ENCODE measurements at places on chromosomes 2 and 18.

GRCh38 chr2:148524519-148524919, 120.0 kb upstream of the EPC2 start:
- DNase-seq = no peak
- H3K4me3 ChIP-seq = no peak overlapping the region
- H3K27me3 ChIP-seq = no peaks in the 10 kb centered on the region
- no peaks in the 10 kb centered on the region for H3K36me3 ChIP-seq
- no peaks in the 10 kb centered on the region for H3K4me1 ChIP-seq

DNA sequence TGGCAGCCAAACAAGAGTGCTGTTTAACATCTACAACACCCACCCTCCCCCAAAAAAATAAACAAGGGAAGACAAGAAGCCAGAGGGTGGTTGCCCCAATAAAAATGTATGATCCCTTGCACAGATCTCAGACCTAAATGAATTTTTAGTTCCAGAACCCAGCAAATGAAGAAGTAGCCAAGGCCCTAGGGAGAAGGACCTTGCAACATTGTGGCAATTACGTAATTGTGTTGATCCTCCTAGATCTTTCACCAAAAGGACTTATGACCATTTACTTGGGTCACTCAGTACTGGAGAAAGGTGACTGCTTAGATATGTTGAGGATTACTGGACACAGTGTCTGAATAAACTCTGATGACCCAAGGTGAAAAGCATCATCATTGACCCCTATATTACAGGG, 1393.8 kb downstream of the LRP1B start:
- no peaks in the 10 kb centered on the region for H3K27me3 ChIP-seq
- DNase-seq = no peak
- no peaks in the 10 kb centered on the region for H3K36me3 ChIP-seq
- no peak overlapping the region for H3K27ac ChIP-seq
- no peak overlapping the region for H3K4me3 ChIP-seq

GRCh38 chr18:59359576-59359952, 499 bp upstream of the LMAN1 start:
- H3K4me1 ChIP-seq = no peaks in the 10 kb centered on the region
- no peak for DNase-seq
- H3K27me3 ChIP-seq = no peaks in the 10 kb centered on the region

- no peak overlapping the region for H3K27ac ChIP-seq
- no peak overlapping the region for H3K4me3 ChIP-seq
- H3K36me3 ChIP-seq = no peaks in the 10 kb centered on the region
Measured at GRCh38 chr2:223846515-223846914, 9.1 kb upstream of the AP1S3 start.

DNA sequence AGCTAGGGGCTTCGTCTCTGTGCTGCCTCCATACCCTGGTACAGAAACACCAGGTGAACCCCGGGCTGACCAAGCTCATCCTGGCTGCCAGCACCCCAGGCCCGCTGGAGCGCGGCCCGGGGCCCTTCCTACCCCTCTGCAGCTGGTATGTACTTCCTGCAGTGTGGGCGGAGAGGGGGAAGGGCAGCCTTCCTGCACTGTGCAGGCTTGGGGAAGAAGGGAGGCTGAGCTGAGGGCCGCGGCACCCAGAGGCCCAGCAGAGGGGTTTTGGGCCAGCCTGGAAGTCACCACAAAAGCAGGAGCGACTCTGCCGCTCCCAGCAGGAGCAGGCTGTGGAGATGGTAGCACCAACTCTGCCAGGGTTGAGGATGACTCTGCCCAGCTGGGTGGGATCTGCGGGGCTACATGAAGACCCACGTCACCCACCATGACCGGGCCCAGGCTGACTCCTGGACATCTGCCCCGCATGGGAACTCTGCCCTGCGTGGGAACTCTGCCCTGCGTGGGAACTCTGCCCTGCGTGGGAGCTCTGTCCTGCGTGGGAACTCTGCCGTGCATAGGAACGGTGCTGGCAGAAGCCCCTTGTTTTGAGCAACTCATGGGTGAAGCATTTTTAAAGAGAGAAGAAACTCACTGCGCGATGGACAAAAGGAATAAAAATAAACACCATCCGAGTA, 273.3 kb downstream of the NDUFA10 start:
- H3K27me3 ChIP-seq = no peaks in the 10 kb centered on the region
- peak; percentile 44 for DNase-seq
- no peaks in the 10 kb centered on the region for H3K36me3 ChIP-seq
- no peaks in the 10 kb centered on the region for H3K4me1 ChIP-seq

DNA sequence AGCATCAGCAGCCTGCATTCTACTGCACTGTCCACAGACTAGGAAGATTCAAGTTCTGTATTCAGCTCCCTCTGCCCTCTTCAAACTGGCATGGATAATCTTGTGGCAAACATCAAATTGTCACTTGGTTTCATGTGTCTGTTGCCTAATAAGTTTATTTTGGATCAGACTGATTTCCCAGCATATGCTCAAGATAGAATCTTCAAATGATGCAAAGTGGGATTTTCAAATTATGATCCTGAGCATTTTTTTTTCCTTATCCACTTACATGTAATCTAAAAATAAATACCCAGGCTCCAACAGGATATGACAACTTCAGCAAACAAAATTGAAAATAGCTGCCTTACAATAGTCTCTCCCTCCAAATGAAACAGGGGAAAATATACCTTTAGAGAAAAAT, 160.9 kb upstream of the VRK2 start:
- no peaks in the 10 kb centered on the region for H3K27me3 ChIP-seq
- no peak overlapping the region for H3K4me3 ChIP-seq
- no peaks in the 10 kb centered on the region for H3K4me1 ChIP-seq
- no peak for DNase-seq
- H3K27ac ChIP-seq = no peak overlapping the region

- no peak overlapping the region for H3K27ac ChIP-seq
- no peaks in the 10 kb centered on the region for H3K27me3 ChIP-seq
- H3K36me3 ChIP-seq = no peaks in the 10 kb centered on the region
- no peak for DNase-seq
Measured at GRCh38 chr18:79552140-79552631, 127.4 kb upstream of the CTDP1 start.

DNA sequence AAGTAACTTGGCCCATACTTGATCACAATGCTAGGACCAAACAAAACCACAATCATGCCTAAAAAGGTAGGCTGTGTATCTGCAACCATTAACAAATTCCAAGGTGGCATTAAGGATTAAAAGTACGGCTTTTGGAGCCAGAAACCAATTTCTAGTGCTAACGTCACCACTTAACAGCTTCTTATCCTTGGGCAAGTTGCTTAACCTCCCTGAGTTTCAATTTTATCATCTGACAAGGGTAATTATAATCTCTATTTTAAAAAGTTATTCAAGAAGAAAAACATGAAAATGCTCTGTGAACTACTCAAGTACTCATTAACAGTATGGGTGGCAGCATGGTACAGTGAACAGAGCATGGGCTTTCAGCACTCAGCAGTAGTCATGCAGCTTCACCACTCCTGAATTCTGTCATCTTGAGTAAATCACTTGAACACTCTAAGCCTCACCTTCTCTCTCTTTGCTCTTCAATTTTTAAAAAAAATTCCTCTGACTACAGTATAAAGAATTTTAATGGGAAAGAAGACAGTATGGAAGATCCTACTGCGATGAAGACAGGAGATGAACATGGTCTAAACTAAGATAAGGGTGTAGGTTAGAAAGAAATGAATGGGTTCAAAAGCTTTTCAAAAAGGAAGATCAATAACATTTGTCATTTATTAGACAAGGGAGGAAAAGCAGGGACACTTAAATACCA, 69.2 kb downstream of the SS18 start:
- no peak overlapping the region for H3K4me3 ChIP-seq
- H3K36me3 ChIP-seq = peaks cover 2% of the 10 kb centered on the region
- DNase-seq = no peak
- H3K4me1 ChIP-seq = no peaks in the 10 kb centered on the region

DNA sequence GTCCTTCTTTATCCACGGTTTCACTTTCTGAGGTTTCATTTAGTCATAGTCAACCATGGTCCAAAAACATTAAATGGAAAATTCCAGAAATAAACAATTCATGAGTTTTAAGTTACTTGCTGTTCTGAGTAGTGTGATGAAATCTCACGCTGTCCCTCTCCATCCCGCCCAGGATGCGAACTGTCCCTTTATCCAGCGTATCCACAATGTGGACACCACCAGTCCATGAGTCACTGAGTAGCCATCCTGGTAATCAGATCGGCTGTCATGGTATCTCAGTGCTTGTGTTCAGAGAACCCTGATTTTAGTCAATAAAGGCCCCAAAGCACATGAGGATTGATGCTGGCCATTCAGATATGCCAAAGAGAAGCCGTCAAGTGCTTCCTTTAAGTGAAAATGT, 3.7 kb downstream of the SP140L start:
- no peaks in the 10 kb centered on the region for H3K4me1 ChIP-seq
- H3K27me3 ChIP-seq = no peaks in the 10 kb centered on the region
- DNase-seq = no peak
- no peak overlapping the region for H3K27ac ChIP-seq

DNA sequence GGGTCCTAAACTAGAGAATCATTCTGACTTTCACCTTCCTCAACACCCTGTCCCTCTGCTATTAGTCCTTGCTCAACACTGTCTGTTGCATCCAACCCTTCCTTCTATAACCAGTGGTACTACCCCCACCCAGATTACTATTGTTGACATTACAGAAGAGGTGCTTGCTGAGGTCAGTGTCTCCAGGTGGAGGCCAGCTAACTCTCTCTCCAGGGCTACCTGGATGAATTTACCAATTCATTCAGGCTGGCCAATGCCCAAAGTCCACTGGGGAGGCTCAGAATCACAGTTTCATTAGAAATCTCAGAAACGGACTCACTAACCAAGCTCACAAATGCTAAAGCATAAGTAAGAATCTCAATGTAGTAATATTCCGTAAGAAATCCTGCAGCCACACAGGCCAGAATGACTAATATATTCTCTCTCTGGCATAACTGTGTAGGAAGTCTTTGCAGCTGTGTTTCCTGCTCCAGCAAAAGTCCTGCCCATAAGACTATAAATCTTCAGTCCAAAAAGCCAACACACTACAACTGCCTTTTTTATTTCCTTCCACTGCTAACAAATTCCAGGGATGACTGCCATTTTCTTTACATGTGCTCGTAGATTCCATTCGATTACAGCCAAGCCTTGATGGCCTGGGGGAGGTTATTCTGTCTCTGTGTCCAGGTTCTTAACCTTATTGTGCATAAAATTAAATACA, 10.0 kb upstream of the TTR start:
- no peaks in the 10 kb centered on the region for H3K4me1 ChIP-seq
- no peaks in the 10 kb centered on the region for H3K36me3 ChIP-seq
- no peaks in the 10 kb centered on the region for H3K27me3 ChIP-seq
- H3K4me3 ChIP-seq = no peak overlapping the region
- no peak overlapping the region for H3K27ac ChIP-seq

DNA sequence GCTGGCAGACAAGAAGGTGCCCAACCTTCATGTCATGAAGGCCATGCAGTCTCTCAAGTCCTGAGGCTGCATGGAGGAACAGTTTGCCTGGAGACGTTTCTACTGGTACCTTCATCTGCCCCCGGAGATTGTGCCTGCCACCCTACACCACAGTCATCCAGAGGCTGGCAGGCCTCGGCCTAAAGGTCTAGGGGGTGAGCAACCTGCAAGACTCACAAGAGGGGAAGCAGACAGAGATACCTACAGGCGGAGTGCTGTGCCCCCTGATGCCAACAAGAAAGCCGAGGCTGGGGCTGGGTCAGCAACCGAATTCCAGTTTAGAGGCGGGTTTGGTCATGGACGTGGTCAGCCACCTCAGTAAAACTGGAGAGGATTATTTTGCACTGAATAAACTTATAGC, 12.0 kb upstream of the SERTAD2 start:
- H3K4me3 ChIP-seq = no peak overlapping the region
- no peak for DNase-seq
- no peak overlapping the region for H3K27ac ChIP-seq
- no peaks in the 10 kb centered on the region for H3K27me3 ChIP-seq
- no peaks in the 10 kb centered on the region for H3K36me3 ChIP-seq
- no peaks in the 10 kb centered on the region for H3K4me1 ChIP-seq

DNA sequence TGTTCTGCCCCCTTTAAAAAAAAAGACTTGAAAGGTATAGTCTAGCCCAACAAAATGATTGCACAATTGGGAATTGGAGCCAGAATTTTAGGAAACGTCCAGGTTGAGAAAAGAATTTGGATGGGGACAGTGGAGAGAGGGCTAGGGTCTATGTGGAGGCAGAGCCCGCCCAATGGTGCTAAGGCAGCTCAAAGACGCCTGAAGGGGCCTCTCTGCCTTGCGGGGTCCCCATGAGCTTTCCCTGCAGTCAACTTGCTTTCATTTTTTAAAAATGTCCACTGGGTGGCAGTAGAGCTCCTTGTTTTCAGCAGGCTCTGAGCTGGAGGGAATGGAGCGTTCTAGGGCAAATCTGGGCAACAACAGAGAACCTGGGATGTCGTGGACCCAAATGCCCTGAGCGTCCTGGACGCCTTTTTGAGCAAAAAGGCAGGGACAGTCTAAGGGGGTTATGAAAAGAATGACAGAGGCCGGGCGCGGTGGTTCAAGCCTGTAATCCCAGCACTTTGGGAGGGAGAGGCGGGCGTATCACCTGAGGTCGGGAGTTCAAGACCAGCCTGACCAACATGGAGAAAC, 40.2 kb upstream of the ITM2C start:
- no peaks in the 10 kb centered on the region for H3K36me3 ChIP-seq
- H3K27me3 ChIP-seq = no peaks in the 10 kb centered on the region
- no peaks in the 10 kb centered on the region for H3K4me1 ChIP-seq
- H3K27ac ChIP-seq = no peak overlapping the region
- H3K4me3 ChIP-seq = no peak overlapping the region

DNA sequence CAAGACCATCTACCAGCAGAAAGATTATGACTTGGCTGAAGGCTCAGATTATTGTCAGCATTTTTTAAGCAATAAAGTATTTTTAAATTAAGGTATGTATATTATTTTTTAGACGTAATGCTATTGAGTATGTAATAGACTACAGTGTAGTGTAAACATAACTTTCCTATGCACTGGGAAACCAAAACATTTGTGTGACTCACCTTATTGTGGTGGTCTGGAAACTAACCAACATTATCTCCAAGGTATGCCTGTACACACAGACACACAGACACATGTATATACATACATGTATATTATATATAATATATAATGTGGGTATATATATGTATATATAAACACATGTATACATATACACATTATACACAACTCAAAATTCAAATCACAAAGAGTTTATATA, 9.1 kb upstream of the TMEFF2 start:
- no peak overlapping the region for H3K4me3 ChIP-seq
- H3K27me3 ChIP-seq = no peaks in the 10 kb centered on the region
- no peaks in the 10 kb centered on the region for H3K4me1 ChIP-seq
- no peak overlapping the region for H3K27ac ChIP-seq

DNA sequence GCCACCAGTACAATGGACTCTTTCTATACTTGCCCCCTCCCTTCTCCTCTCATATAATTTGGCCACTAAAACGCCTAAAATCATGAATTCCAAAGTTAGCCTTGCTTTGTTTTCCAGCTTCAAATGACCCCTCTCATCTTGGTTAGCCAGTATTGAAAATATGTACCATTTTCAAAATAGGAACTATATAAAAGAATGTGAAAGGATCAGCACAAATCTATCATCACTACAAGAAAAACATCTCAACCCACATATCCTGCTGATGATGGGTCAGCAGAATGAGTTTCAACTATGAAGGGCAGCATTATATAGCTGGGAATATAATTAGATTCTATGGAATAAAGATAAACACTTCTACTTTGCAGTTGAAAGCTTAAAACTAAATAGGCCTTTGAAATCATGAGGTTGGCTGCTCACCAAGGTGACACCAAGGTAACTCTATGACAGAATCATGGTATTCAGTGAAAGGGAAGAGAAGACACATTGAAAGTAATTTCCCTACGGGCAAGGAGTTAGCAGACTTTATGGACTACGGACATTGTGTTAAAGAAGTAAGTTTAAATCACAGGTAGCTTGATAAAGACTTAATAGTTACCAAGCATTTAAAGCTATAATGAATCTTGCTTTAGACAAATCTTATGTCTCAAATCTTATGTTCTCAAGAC, 873.0 kb downstream of the CPS1 start:
- H3K27ac ChIP-seq = no peak overlapping the region
- no peak for DNase-seq
- H3K27me3 ChIP-seq = no peaks in the 10 kb centered on the region
- H3K36me3 ChIP-seq = peaks cover 1% of the 10 kb centered on the region
- no peak overlapping the region for H3K4me3 ChIP-seq
